ENCODE measurements at places on chromosomes 7 and 10. TPM values are rescaled to one million over a fixed set of nuclear protein-coding genes. Genes with fewer than 3 reads are reported as not detected.

The HOXA9 gene
- 14.7 TPM for total RNA-seq

DNA sequence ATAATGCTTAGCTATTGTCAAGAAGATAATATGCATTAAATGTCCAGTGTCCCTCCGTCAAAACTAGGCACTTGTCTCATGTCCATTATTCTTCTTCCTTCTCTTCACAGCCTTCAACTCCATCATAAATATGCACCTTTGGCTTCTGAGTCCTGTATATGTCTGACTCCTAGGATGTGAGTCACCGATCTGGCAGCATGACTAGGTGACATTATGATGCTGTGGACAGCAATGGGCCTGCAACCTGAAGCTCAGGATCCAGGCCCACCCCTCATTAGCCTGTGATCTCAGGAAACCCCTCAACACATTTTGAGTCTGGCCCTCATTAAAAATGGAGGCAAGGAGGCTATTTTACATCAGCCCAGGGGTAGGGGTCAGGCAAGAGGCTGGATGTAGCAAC lies 362.5 kb upstream of the ZMIZ1 start:
- no peak for DNase-seq
- H3K27me3 ChIP-seq: no peaks in the 10 kb centered on the region
- H3K36me3 ChIP-seq: no peaks in the 10 kb centered on the region

DNA sequence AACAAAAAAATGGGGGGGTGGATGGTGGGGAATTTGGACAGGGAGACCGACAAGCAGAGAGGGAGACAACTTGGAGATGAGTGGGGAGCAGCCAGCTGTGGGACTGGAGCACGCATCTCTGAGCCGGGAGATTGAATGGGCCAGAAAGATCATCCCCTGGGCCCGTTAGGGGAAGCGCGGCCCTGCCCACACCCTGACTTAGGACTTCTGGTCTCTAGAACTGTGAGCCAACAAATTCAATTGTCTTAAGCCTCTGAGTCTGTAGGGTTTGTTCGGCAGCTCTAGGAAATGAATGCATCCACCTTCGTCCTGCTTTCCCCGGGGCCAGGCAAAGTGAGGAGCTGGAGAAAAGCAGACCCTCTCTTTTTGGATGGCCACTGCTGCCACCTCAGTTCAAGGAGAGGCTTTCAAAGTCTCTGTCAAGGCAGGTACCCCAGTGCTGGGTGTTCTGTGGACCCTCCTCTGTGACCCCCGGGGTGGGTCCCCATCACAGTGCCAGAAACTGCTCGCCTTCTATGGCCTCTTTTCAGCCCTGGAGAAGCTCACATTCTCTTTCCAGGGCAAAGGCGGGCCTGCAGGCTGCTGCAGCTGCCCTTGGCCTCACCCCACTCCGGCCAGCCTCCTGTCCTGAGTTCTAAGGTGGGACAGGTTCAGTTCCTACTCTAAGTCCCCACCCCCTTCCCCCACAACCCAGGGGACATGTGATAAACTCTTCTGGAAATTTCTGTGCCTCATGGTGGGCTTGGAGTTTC lies 423.2 kb downstream of the RPS24 start:
- no peaks in the 10 kb centered on the region for H3K36me3 ChIP-seq
- no peaks in the 10 kb centered on the region for H3K27me3 ChIP-seq
- H3K4me3 ChIP-seq: no peak overlapping the region
- DNase-seq: no peak
- no peak overlapping the region for H3K27ac ChIP-seq
- H3K4me1 ChIP-seq: no peaks in the 10 kb centered on the region

DNA sequence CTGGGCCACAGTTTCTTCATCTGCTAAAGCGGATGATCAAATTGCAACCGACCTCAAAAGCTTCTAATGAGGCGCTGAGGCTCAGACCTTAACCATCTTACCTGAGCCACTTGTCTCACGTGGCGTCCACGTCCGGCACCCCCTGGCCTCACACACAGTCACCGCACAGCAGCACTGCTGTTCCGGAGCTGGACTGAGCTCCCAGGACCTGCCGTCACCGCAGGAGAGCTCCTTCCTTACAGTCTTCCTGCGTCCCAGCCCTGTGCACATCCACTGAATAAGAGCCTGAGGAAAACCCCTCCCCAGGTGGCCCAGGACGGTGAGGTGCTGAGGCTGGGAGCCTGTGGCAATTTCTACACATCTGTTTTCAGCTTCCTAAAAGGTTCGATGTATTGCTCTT lies 35.7 kb downstream of the TNS3 start:
- H3K36me3 ChIP-seq: no peaks in the 10 kb centered on the region
- no peaks in the 10 kb centered on the region for H3K27me3 ChIP-seq
- H3K4me3 ChIP-seq: no peak overlapping the region
- no peak overlapping the region for H3K27ac ChIP-seq

GRCh38 chr10:72858067-72858466 lies 35.5 kb upstream of the OIT3 start:
- no peak overlapping the region for H3K27ac ChIP-seq
- DNase-seq: no peak
- H3K4me3 ChIP-seq: no peak overlapping the region

The PRXL2A gene
- 86.0 TPM for total RNA-seq

GRCh38 chr7:124649397-124650014 lies 116.1 kb downstream of the GPR37 start:
- H3K36me3 ChIP-seq: no peaks in the 10 kb centered on the region
- H3K4me3 ChIP-seq: no peak overlapping the region
- no peak for DNase-seq
- H3K4me1 ChIP-seq: no peaks in the 10 kb centered on the region

- no peaks in the 10 kb centered on the region for H3K27me3 ChIP-seq
- H3K4me1 ChIP-seq: no peaks in the 10 kb centered on the region
- no peak overlapping the region for H3K4me3 ChIP-seq
- H3K27ac ChIP-seq: no peak overlapping the region
These were observed 34.6 kb upstream of the AOAH start for GRCh38 chr7:36758879-36759278.

The ABCB4 gene
- total RNA-seq: 1.1 TPM

The AGR2 gene
- total RNA-seq: 290 TPM

- H3K36me3 ChIP-seq: no peaks in the 10 kb centered on the region
- H3K4me3 ChIP-seq: no peak overlapping the region
- H3K27me3 ChIP-seq: no peaks in the 10 kb centered on the region
- no peaks in the 10 kb centered on the region for H3K4me1 ChIP-seq
- DNase-seq: no peak
These were observed 97.1 kb upstream of the TMEM168 start for GRCh38 chr7:112887337-112887736.

- DNase-seq: no peak
- H3K27ac ChIP-seq: no peak overlapping the region
- no peaks in the 10 kb centered on the region for H3K27me3 ChIP-seq
- H3K4me3 ChIP-seq: no peak overlapping the region
- H3K4me1 ChIP-seq: no peaks in the 10 kb centered on the region
These were observed 31.9 kb downstream of the LIPJ start for GRCh38 chr10:88618496-88618895.
